ENCODE measurements at places on chromosomes 5 and 9.
A peak's percentile ranks its signal among the peaks of the same experiment; 100 is the strongest.

DNA sequence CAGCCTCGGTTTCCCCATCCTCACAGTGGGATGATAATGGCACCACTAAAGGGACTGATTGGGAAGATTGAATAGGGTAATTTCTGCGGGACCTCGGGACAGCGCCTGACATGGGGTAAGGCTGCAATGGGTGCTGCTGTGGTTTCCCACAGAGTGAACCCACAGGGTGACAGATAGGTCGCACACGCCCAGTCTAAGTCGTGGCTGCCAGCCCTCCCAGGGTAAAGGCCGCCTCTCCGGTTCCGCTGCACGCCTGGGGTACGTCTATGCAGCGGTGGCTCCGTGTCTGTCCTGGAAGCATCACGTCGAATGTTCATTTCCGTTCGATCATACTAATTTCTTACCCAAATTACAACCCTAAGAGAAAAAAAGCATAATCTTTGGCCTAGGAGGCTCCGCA is 631 bp downstream of the CFAP77 start:
- no peak for DNase-seq

DNA sequence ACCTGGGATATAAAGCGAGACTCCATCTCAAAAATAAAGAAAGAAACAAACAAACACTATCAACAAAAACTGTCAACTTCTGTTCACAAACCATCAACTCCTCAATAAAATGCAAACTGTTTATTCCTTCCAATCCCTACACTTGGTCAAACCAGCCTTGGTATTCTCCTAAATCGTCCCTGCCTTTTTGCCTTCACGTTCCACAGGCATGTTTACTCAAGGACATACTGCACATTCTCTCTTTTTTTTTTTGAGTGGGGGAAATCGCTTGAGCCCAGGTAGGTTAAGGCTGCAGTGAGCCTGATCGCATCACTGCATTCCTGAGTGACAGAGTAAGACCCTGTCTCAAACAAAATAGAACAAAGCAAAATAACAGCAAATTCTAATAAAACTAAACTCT is 13.0 kb downstream of the UBAP2 start:
- DNase-seq = no peak

- no peak for DNase-seq
These were observed 133.9 kb downstream of the DROSHA start for GRCh38 chr5:31397926-31398557.

- DNase-seq = no peak
These were observed 34.8 kb upstream of the IL31RA start for GRCh38 chr5:55816342-55816741.

DNA sequence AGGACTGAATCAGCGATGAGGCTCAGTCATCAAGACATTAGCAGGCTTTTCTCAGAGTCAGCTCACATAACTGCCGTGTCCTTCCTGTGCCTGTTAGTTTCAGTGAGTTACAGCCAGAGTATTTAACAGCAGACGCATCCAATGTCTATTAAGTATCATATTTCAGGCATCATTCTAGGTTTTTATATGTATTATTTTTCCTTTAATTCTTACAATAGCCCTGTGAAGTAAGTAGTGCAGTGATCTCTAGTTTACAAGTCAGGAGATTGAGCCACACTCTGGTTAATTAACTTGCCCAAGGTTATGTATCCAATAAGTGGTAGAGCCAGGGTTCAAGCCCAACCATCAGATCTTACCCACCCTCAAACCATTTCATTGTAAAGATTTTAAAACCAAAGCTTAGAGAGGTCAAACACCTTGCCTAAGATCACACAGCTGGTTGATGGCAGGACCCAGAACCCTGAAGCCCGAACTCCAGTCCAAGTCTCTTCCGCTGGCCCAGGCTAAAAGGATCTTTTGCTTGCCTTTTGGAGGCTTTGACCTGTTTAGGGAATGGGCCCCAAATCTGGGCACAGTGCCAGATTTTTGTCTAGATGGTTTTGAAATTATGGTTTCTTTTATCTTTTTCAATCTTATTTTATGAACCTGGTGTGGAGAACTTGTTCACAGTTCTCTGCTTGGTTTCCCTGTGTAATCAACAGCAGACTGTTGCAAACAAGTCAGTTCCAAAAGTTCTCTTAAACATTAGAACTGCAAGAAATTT is 261.2 kb upstream of the CLINT1 start:
- DNase-seq = no peak

GRCh38 chr5:40416098-40416497 is 263.6 kb upstream of the PTGER4 start:
- DNase-seq = no peak

- DNase-seq = no peak
These were observed 264.7 kb upstream of the NR4A3 start for GRCh38 chr9:99556998-99557397.

DNA sequence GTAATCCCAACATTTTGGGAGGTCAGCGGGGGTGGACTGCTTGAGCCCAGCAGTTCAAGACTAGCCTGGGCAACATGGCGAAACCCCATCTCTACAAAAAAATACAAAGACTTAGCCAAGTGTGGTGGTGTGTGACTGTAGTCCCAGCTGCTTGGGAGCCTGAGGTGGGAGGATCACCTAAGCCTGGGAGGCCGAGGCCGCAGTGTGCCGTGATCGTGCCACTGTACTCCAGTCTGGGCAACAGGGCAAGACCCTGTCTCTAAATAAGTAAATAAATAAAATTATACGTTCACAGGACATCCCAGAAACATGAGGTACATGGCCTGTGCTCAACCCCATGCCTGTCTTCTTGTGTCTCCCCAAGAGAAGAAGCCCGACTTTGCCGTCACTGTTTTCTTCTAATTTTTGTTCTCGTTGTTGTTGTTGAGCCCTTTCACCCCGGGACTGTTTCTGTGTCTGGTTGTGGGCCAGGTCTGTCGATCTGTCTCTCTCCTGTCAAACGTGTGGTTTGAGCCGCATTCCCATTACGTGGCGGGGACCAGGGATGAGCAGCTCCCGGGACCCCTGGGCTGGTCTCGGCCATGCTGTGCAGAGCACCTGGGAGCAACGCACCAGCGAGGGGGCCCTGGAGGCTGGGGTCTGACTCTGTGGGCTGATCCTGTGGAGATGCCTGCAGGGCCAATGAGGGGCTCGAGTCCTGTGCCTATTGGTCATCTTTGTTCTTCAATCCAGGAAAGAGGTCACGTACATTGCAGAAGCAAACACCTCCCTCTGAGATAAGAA is 32.2 kb downstream of the NACC2 start:
- DNase-seq = no peak

DNA sequence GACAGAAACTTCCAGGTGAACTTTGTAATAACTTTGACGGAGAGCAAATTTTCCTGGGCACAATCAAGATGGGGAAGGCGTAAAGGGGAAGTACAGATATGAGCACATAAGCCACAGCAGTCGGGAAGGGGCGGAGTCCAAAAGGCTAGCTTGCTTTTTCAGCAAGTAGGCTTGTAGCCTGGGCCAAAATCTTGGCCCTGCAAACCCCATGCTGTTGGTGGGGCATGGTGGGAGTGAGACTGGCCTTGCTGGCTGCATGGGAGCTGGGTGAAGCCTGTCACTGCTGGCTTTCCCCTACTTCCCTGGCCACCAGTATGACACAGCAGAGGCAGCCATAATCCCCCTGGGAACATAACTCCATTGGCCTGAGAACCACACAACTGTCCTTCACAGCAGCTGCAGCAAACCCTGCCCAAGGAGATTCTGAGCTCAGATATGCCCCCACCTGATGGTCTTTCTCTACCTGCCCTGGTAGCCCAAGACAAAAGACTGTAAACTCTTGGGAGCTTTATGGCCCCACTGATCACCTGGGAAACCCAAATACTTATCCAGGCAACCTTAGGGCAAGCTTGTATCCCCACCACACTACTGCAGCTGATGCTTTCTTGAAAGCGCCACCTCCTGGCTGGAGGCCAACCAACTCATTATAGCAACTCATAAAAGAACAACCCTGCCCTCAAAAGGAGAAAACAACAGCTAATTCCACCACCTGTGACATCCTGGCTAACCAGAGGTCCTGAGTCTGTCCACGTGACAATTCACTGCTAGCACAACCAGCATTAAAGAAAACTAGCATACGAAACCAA is 24.0 kb downstream of the DCTN4 start:
- DNase-seq = peak; percentile 4

- DNase-seq = no peak
These were observed 967.5 kb downstream of the NR2F1-AS1 start for GRCh38 chr5:92613546-92613945.

DNA sequence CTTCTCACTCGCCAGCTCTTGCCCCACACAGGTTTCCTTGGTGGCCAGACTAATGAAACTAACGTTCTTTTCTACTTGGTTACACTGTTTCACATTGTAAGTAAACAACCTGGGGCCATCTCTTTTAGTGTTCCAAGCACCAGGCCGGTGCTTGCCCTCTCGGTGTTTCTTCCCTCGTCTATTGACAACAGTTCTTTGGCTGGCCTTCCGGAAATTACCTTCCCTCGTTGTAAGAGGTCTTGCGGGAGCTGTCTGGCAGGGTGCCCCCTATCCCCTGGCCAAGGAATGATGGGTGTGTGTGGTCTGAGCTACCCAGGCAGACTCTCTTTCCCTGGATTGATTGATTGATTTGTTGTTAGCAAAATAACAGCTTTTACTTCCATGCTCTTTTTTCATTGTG is 918 bp upstream of the MYMK start:
- no peak for DNase-seq

- DNase-seq = no peak
These were observed 64.9 kb upstream of the MVB12B start for GRCh38 chr9:126261584-126262356.
